ENCODE measurements at places on chromosomes 7 and 10.

DNA sequence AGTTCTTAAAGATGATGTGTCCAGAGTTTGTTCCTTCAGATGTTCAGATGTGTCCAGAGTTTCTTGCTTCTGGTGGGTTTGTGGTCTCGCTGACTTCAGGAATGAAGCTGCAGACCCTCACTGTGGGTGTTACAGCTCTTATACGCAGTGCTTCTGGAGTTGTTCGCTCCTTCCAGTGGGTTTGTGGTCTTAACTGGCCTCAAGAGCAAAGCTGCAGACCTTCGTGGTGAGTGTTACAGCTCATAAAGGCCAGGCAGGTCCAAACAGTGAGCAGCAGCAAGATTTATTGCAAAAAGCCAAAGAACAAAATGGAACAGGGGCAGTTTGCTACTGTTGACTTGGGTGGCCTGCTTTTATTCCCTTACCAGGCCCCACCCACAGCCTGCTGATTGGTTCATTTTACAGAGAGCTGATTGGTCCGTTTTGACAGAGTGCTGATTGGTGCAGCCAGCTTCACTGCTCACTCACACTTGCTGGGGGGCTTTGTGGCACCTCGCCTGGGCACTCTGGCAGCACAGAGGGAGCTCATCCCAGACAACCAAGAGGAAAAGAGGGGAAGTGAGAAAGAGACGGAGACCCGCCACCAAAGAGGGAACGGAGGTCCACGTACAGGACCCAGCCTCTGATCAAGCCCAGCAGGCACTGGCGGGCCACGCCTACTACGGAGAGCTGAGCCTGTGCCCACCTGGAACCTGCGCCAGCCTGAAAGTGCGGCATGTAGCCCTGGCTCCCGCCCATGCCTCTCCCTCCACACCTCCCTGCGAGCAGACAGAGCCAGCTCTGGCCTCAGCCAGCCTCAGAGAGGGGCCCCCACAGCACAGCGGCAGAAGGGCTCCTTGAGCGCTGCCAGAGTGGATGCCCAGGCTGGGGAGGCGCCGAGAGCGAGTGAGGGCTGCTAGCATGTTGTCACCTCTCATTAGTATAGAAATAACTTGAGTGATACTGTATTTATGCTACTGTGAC is 55.8 kb upstream of the SEMA3C start:
- DNase-seq: no peak

GRCh38 chr7:50182759-50183158 is 89.7 kb upstream of the ZPBP start:
- DNase-seq: no peak

- DNase-seq: no peak
Observed at GRCh38 chr7:137160236-137160635, 183.3 kb downstream of the PTN start.

GRCh38 chr7:80791509-80791929 is 127.3 kb downstream of the SEMA3C start:
- DNase-seq: no peak

GRCh38 chr10:13399752-13400151 is 51.7 kb upstream of the SEPHS1 start:
- no peak for DNase-seq

GRCh38 chr10:89556600-89556999 is 21.2 kb upstream of the SLC16A12 start:
- no peak for DNase-seq

GRCh38 chr10:7561216-7561893 is 105.4 kb downstream of the ITIH5 start:
- no peak for DNase-seq

- DNase-seq: no peak
Observed at GRCh38 chr10:94065362-94065761, 71.6 kb downstream of the PLCE1 start.

- DNase-seq: no peak
Observed at GRCh38 chr10:94066411-94066810, 72.7 kb downstream of the PLCE1 start.

- DNase-seq: no peak
Observed at GRCh38 chr7:40714363-40715052, 579.7 kb downstream of the SUGCT start.

DNA sequence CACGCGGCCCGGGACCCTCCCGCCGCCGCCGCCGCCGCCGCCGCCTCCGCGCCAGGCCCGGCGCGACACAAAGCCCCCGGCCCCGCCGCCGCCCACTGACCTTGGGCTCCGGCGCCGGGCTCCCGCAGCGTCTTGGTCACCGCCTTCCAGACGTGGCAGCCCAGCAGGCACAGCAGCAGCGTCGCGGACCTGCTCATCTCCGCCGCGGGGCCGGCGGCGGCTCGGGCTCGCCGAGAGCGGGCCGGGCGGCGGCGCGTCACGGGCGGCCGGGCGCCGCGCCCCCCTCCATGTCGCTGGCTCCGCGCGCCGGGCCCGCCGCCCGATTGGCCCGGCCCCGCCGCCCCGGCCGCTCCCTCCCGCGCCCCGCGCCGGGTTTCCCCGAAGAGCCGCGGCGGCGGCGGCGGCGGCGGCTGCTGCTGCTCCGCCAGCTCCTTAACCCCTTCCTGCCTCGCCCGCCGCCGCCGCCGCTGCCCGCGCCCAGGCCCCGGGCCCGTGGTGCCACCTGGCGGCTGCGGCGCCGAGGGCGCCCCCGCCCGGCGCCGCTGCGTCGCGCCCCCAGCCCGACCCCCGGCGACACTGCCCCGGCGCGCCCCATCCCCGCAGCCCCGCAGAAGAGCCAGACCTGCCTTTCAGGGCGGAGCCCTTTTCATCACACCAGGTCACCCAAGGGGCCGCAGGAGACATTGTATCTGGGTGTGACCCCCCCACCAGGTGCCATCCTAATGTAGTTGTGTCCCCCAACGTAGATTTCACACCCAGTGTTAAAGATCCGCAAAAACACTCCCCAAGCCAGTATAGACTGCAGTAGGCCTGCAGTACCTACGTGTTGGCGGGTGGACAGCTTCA is at the start of gene FAM171A1:
Gene FAM171A1, minus strand, starts transcription at position 434 of the 846 bp plus-strand sequence. Its CDS starts 237 bp downstream, at position 197.
- DNase-seq: no peak

GRCh38 chr7:156515911-156516790 is 124.4 kb upstream of the RNF32 start:
- DNase-seq: no peak

GRCh38 chr10:62589689-62590088 is 214.8 kb upstream of the ADO start:
- no peak for DNase-seq

DNA sequence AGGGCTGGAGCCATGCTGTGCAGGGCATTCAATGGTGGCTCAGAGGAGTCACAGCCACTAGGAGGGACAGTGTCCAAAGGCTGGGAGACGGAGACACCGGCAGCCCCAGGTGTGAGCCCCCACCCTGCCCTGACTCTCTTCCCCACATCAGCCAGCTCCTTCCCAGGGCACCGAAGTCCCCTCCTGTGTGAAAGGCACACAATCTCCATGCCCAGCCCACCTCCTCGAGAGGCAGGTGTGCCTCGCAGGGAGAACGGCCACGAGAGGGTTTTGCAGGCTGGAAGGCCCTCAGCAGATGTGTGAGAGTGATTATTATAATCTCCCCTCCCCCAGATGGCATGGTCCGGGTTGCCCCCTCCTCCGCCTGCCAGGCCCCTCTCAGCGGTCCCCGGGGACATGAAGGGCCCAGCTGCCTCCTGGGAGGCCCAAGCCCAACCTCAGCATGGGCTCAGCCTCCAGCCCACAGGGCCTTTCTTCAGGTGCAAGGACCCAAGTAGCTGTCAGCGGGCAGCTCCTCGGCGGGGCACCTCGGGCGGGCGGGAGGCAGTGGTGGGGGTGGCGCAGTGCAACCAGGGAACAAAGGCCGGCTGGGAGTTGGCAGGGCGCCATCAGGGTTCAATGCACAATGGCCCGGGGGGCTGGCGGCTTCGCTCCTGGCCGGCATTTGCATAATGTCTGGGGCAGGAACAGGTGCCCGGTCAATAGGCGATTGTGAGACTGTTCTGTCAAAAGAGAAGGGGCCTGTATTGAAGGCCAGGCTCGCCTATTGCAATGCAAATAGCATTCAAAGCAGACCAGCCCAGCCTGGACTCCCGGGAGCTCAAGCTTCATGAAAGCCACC is 155.3 kb upstream of the ZMIZ1 start:
- no peak for DNase-seq

DNA sequence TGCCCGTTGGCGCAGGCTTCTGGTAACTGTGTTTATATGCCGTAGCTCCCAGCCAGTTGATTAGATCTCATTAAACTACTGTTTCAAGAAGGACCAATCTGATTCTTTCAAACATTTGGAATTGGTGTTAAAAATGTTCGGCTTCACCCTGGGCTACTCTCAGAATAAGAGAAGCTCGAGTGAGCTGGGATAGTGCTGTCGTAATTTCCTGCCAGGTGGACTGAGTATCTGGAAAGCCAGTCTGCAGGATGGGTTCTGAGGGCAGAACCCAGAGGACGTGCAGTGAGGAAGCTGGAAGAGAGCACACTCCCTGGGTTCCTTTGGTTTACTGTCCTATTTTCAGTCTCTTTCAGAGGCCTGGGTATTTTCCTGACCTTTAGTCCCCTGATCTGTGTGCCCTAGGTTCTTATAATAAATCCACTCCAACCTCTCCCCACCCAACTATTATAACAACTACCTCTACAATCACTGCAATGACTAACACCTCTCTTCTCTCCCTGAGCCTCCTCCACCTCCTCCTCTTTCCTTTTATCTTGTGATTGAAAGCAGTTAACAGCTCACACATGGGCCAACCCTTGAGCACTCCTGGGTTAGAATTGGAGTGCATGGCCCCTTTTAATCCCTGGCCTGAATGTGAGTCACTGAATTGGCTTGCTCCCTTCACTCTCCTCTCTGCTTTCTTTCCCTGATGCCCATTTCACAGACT is 63.0 kb downstream of the AOAH start:
- no peak for DNase-seq

DNA sequence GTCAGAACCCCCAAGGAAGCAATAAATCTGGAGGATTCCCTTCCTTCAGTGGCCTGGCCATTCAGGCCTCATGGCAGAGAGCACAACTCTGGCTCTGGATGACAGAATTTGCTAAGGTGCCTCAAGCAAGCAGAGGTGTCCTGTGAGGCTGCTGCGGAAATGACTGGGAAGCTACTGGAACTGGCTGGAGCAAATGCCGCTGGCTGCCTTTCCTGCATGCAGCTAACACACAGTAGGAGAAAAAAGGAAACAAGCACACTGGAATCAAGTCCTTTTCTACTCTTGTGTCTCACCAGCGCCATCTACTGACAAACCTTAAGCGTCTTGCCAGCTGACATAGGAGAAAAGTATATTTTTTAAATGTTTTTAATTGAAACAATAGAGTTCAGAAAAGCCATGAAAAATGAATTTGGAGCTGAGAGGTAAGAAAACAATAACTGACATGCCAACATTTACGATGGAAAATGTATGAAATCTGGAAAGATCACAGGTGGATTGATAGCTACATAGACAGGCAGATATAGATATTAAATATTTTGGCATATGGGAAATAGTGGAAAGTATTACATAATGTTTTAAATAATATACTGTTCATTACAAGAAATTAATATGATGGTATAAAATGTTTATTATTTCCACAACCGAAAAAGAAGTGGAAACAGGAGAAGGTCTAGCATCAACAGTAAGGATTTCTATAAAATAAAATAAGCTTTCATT is 951.6 kb downstream of the ANKRD7 start:
- peak; percentile 91 for DNase-seq

DNA sequence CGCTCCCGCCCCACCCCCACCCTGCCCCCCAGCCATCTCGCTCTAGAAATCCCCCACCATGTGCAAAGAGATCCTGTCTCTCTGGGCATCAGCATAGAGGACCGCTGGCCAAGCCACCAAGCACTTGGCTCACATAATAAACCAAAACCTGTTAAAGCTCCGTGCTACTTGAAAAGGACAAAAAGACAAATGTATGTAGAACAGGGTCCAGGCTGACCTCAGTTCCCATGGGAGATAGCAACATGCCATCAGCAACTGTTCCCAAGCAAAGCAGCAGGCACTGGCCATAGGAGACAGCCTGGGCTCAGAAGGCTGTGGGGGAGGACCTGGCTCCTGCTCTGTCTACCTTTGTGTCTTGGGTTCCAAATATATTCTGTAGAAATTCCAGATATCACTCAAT is 38.4 kb upstream of the GDF10 start:
- DNase-seq: no peak

DNA sequence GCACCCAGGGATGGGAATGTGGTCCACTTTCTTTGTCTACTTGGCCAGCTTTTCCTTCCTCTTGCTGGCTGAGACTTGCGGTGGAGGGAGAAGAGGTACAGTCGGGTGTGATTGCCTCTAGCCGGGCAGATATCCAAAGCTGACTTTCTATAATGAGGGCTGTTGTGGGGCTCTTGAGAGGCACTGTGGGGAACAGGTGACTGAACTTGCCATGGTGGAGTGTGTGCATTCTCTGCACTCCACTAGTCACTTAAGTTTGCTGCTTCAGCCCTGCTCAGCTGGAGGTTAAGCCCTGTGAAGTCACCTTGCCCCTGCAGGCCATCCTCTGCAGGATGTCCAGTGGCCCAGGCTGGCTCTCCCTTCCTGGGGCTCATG is 116.6 kb downstream of the AOAH start:
- no peak for DNase-seq

DNA sequence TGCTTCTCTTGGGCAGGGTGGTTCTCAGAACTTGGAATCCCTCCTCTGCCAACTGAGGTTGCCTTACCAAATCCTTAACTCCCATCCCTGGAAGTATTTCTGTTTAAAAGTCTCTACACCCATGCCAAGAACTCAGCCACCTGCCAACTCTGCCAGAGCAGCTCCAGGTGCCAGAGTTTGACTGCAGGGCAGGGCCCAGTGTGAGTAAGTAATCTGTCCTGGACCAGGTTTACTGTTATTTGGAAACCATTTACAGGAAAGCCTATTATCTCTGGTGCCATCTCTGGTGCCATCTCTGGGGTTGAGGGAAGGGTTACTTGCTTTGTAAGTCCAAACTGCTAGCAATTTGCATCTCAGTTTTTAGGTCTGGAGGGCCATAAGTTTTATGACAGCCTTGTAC is 2.5 kb downstream of the TSPAN15 start:
- no peak for DNase-seq

GRCh38 chr10:24041834-24042233 is 167.1 kb upstream of the KIAA1217 start:
- DNase-seq: no peak

- DNase-seq: no peak
Observed at GRCh38 chr10:59627366-59628018, 82.2 kb downstream of the SLC16A9 start.

- DNase-seq: no peak
Observed at GRCh38 chr10:113680190-113681111, 739 bp downstream of the CASP7 start.

DNA sequence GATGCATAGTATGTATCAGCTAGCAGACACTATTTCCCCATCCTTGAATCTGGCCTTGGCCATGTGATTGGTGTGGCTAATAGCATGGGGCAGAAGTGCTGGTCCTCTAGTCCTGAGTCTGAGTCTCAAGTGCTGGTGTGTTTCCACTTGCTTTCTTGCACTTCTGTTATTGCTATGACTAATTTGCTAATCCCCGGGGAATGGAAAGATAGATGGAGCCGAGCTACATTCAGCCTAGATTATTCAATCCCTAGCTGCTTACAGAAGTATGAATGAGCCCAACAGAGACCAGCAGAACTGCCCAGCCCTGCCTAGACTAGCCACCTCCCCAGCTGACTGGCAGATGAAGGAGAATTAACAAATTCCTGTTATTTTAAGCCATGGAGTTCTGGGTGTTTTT is 53.2 kb upstream of the SYPL1 start:
- DNase-seq: no peak

GRCh38 chr7:184294-185264 is 7.8 kb upstream of the FAM20C start:
- no peak for DNase-seq

Data from cerebellar nuclear complex (tissue), 1 donor.